T-cell (primary cell): ENCODE measurements at places on chromosomes 11 and 22. TPM values are rescaled to one million over a fixed set of nuclear protein-coding genes. Genes with fewer than 3 reads are reported as not detected.

DNA sequence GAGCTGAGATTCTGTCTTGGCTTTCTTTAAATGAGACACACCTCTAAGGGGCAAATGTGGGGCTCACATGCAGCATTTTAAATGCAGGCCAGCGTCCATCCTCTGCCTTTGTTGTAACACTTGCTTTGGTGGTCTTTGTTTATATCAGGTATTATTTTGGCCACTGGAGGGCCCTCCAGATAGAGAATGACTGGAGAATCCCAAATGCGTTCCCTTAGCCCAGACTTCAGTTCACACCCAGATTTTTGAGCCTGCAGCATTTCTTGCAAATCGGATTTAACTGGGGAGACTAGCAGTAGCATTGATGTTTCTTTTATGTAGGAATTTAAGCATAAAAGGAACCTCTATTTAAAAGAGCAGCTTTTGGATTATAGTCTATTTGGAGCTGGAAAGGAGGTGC lies 200.2 kb upstream of the SORL1-AS1 start:
- DNase-seq: no peak

- peak; percentile 67 for DNase-seq
These were observed 26.2 kb upstream of the TPBGL start for GRCh38 chr11:75214411-75214821.

DNA sequence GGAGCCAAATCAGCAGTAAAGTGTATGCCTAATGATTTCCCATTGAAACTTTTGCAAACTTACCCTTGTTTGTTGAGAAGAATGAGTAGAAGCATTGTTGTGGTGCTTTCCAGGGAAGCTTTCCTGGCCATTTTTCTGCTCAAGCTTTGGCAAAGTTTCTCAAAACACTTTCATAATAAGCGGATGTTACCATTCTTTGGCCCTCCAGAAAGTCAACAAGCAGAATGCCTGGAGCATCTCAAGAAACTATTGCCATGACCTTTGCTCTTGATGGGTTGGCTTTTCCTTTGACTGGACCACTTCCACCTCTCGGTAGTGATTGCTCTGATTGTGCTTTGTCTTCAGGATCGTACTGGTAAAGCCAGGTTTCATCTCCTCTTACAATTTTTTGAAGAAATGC lies 10.7 kb downstream of the PIWIL4 start:
- DNase-seq: no peak

- DNase-seq: no peak
These were observed 16.0 kb upstream of the ADA2 start for GRCh38 chr22:17235149-17235655.

DNA sequence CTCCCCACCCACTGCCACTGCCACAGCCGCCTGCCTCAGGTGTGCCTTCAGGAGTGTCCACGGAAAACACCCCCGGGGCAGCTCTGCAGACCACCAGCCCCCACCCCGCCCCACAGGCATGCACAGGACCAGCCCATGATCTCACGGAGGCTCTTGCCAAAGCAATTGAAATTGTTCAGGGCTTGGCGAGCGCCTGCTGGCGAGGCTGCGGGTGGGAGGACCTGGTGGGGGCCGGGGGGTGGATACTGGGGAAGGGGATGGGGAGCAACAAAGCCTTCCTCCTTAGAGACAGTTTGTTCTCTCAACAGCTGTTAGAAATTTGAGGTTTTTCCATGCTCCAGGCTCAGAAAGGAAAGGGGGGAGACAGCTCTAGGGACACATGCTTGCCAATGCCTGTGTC lies 274.7 kb downstream of the MN1 start:
- DNase-seq: no peak

DNA sequence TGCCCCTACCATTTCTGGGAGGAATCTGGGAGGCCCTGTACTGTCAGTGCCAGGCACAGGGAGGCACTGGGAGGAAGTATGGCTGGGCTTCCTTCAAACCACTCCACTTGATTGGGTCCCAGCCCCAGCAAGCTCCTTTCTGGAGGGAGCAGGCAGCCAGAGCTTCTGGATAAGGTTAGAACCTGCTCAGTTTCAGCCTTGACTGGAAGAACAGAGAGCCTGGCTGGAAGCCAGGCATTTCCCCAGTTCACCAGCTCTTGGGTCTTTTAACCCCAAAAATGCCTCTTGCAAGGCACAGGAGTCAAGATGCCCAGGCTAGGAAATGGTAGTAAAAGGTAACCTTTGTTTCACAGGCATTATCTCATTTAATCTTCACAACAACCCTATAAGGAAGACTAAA lies 9.0 kb upstream of the KCTD14 start:
- no peak for DNase-seq

GRCh38 chr22:31343235-31344191 lies 2.6 kb downstream of the PATZ1 start:
- DNase-seq: no peak

The PATL1 gene
- 49.7 TPM for total RNA-seq

The MMP8 gene
- not detected for total RNA-seq

The IL17REL gene
- 0.10 TPM for total RNA-seq
